A549 (cell line): ENCODE measurements at places on chromosomes 2 and 18.

DNA sequence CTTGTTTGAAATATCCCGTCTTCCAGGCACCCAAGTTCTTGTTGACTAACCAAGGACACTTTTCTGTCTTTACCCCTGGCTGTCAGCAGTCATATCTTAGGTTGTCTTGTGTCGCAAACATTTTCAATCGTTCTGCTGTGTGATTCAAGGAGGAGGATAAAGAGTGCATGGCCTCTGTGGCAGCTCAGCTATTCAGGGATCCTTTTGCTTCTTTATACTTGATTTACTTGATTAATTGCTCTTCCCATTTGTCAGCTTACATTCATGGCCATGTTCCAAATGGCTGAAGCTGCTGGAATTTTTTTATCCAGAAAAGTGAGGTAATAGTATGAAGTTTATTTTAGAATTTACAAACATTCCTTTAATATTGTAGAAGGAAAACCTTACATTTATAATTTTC is 97.3 kb upstream of the FZD5 start:
- DNase-seq = no peak

GRCh38 chr2:238128061-238128440 is 10.4 kb upstream of the KLHL30 start:
- no peak for DNase-seq

- DNase-seq = no peak
Observed at GRCh38 chr2:118227698-118228508, 139.6 kb downstream of the INSIG2 start.

DNA sequence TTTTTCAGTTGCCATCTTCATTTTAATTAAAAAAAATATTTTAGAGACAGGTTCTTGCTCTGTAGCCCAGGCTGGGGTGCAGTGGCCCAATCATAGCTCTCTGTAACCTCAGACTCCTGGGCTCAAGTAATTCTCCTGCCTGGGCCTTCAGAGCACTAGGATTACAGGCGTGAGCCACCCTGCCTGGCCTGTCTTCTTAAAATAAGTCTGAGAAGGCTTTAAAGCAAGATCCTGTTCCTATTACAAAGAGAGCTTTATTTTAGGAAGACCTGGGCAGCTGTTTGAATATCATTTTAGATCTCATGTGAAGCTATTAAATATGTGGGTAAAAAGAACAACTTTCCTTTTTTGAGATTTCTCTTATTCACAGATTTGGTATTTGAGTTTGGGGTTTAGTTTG is 1.5 kb downstream of the FAM228A start:
- DNase-seq = no peak

DNA sequence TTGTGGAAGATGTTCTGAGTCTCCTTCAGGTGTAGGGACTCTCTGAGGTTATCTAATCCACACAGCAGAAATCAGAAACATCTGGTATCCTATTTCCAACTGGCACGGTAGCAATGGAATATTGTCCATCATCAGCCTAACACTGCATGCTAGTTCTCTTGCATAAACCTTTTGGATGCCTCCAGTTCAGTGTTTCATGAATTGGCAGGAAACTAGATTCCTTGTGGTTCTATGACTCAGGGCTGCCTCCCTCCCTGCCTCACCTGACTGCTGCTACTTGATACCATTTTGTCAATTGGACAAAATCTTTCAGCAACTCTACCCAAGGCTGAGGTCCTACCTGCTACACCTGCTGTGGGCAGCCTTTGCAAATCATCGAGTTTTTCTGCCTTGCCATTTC is 130.9 kb downstream of the TPGS2 start:
- no peak for DNase-seq

DNA sequence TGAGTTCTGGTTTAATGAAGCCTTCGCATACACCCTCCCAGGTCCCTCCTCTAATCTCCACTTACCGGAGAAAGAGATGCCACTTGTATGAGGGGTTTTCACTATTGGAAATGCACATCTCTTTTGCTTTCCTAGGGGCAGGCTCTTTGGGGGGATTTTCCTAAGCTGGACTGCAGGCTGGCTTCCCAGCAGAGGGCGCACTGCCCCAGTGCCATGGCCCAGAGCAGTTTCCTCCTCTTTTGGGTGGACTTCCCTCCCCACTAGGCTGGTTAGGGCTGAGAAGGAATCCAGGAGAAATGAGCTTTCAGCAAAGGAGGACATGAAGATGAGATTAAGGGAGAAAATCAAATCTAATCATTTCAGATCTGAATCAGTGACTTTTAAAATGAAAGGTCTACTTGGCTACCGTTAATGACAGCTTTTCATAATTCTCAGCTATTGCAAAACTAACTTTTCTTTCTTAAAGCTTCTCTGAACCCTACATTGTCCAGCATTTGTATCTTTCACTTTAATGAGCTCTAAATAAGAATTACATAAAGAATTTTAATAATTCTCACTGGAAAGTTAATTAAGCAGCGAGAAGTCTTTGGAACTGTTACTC is 784.1 kb upstream of the FANCL start:
- peak; percentile 34 for DNase-seq

- DNase-seq = no peak
Observed at GRCh38 chr2:143600116-143600515, 470.9 kb downstream of the ARHGAP15 start.

DNA sequence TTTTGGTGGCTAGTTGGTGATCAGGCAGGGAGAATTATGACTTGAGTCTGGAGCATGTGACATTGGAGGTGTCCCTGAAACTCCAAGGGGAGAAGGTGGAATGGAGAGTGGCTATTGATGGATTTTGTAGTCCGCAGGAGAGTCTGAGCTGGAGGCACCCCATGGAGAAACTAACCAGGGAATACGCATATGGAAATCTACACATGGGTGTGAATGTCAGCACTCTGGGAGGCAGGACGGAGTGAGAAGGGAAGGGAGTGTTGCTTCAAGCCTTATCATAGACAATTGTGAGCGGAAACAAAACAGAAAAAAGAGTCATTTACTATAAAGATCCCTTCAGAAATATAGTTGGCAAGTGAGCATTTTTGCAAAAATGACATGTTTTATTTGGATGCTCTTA is 667 bp upstream of the SCYGR4 start:
- DNase-seq = no peak

DNA sequence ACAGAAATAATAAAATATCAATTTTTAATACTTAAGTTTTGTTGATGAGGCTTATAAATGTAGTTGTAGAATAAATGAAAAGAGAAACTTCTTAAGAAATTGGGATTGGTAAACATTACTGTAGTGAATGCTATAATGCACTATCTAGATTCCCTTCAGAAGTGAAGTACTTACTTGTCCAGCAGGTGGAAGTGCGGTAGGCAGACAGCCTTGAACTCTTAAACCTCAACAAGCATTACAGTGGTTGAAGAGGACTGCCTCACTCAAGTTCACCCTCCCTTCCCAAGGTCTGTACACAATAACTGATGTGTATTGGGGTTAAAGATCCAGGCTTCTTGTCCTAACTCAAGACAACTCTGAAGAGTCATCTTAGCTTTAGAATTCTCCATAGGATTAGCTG is 931.0 kb upstream of the LRRTM1 start:
- DNase-seq = no peak

- no peak for DNase-seq
Observed at GRCh38 chr2:215660687-215661086, 224.8 kb upstream of the FN1 start.

DNA sequence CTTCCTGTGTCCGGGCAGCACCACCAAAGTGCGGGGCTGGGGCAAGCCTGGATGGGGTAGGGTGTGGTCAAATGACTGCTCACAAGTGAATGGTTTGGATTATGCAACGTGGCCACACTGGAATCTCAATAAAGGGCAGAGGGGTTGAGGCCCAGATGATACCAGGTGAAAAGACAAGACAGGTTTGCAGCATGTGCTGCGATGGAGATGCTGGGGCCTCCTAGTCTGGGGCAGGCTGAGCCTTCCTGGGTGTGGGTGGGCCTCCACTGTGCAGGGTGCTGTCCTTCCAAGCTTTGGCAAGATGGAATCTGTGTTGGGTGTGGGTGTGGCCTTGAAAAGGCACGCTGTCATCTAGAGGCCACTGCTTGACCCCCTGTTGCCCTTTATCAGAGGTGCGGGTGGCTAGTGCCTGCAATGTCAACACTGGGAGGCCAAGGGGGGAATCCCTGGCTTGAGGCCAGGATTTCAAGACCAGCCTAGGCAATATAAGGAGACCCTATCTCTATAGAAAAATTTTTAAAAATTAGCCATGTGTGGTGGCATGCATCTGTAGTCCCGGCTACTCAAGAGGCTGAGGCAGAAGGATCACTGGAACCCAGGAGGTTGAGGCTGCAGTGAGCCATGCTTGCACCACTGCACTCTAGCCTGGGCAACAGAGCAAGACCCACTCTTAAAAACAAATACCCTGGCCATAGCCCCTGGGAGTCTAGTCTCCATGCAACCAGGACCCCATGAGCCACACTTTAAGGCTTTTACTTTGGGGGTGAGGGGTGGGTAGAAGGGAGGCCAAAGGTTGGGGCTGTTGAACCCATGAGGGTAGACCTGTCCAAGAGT is 13.8 kb downstream of the RRM2 start:
- no peak for DNase-seq

DNA sequence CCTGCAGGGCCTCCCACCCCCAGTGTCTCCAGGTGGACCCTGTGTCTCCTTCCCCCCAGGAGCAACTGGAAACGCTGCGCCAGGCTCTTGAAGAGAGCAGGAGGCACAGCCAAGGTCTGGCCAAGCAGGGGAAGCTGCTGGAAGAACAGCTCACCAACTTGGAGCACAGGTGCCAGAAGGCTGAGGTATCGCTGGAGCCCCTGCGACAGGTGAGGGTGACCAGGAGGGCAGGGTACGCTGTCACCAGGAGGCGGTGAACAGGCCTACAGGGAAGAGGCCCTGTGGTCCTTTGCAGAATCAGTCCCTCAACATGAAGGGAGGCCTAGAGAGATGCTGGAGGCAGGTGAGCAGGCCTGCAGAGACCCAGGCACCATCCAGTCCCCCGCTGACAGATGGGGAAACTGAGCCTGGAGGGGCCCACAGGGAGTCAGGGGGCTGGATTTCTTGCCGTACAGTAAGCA is 15.6 kb upstream of the SNED1 start:
- no peak for DNase-seq

DNA sequence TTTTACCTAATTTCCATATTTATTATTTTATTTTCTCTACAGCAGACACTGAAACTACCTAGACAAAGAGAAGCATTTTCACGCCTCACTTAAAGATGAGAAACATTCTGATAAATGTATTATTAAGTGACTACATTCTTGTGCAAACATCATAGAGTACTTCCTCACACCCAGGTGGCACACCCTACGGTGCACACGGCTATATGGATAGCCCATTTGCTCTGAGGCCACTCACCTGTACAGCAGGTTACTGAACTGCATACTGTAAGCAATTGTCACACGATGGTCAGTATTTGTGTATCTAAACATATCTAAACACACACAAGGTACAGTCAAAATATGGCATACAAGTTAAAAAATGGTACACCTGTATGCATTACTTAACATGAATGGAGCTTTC is 481.4 kb downstream of the CMPK2 start:
- no peak for DNase-seq

DNA sequence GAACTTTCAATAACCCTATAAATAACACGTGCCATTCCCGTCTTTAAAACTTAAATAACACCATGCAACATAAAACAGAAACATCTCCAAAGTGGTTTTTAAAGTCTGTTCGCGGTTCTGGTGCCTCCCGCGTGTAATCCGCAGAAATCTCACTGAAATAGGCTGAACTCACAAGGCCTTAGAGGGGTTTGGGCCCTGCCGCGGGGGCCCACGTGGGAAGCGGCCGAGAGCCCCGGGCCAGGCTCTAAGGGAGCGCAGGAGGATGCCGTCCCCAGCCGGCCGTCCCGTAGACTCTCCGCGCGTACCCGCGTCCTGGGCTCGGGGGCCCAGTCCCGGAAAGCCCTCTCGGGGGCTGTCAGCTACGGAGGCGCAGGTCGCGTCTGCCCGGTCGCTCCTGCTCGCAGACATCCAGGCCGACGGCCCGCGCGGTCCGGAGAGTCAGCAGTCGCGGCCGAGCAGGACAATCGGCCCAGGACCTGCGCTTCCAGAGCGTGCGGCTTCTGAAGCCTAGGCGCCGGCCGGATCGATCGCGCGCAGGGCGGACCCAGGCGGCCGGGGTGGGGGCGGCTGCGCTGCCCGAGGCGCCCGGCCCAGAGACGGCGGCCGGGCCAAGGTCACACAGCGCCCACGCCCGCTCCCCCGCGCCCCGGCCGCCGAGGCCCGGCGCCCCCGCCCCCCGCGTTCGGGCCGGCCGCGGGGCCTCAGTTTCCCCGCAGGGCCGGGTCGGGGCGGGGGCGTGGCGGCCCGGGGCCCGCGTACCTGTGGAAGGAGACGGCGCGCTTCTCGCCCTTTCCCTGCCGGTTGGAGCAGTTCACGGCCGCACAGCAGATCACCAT is 558 bp downstream of the THAP4 start:
- peak; percentile 18 for DNase-seq

GRCh38 chr2:217559084-217559483 is 443.7 kb downstream of the TNS1 start:
- DNase-seq = no peak

DNA sequence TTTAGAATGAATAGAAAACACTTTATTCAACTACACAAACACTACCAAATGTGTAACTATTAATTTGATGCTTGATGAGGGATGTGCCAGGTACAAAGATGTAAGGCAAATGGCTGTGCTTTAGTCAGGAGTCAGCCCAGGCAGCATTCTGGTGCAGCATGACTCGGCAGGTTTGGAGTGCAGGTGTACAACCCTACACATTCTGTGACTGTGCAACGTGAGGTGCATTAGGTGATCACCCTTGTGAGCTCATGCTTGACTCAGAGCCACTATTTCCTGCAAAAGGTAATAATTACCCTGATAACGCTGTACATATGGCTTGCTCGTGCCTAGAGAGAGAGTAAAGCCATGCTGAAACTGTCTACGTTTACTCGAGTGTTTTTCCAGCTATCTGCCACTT is 288.7 kb upstream of the DSEL start:
- peak; percentile 3 for DNase-seq

GRCh38 chr2:121282800-121283385 is 2.1 kb downstream of the TFCP2L1 start:
- peak; percentile 41 for DNase-seq

GRCh38 chr2:181058378-181059269 is 78.2 kb downstream of the UBE2E3 start:
- no peak for DNase-seq

DNA sequence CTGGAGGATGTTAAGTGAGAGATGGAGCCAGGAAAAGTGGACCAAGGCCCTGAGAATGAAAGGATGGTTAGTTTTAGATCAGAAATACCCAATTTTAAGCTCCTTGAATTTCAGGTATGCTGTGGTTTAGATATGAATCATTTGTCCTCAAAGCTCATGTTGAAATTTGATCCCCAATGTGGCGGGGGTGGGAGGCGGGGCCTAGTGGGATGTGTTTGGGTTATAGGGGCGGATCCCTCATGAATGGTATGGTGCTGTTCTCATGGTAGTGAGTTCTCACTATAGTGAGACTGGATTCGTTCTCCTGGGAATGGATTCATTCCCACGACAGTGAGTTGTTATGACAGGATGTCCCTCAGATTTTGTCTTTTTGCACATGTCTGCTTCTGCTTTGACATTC is 11.4 kb downstream of the MYO5B start:
- DNase-seq = no peak
